ENCODE measurements at places on chromosomes 2 and 18.

GRCh38 chr18:3525870-3526420 is 76.0 kb downstream of the TGIF1 start:
- peak; percentile 12 for DNase-seq

DNA sequence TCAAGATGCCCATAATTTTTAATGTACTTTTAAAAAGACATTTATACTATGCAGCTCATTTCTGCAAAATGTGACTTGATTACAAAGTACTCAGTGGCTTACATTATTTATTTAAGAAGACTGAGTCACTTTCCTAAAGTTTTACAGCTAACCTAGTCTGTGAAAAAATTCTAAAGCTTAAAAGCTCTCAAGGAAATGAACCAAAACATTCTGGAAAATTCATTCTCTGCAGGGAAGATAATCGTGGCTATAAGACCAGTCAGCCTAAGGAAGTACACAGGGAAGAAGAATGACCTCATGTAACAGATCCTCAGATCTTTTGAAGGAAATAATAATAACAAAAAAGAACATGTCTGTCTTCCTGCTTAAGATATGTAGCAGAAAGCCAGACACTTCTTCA is 232.1 kb upstream of the STK17B start:
- DNase-seq, result no peak

DNA sequence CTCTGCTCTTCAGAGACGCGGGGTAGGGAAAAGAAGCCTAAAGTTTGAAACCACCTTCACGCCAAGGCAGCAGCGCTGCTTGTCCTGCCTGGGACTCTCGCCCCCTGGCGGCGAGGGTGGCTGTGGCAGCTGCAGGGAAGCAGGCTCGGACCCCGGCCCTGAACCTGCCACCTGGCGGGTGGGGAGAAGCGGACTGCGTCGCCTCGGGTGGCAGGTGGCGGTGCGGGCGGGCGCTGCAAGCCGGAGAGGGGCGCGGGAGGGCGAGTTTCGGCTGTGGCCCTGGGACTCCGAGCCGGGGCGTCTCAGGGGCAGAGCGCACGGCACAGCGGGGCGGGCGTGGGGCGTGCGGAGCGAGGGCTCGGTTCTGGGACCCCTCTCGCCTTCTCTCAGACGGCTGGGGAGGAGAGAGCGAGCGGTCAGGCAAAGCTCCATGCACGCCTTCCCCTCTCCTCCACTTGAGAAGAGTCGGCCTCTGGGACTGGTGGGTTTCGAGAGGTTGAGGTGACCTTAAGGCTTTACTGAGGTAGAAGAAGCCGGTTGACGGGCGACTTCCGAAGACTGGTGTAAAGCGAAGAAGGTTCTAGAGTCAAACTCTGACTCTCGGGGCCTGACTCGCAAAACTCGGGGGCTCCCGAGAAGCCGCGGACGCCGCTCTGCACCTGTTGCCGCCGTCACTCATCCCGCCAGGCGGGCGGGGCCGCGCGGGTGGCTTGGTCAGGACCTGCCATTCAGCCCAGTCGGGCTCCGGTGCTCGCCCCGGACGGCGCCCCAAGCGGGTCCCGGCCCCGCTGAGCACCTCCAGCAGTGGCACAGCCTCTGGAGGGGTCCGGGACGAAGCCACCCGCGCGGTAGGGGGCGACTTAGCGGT is 1.1 kb upstream of the BOLL start:
- peak; percentile 64 for DNase-seq

DNA sequence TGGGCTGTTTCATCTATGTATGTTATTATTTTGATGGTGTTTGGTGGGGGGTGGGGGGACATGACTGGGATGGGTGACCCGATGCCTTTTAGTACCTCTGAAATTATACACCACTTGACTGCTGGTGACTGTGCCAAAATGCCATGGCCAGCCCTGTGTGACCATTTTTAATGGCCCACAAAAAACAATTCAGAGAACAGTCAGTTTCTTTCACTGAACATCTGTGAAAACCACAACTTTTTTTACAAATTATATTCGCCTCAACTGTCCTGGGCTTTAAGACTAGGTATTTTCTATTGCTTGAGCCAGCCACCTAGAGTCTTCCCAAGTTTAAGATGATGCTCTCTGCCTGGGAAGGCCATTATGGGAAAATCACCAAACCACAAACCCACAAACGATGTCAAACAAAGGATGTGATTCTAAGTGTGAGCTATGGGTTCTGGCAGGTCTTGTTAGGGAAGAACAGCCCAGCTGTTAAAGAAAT is 33.9 kb downstream of the FN1 start:
- no peak for DNase-seq

GRCh38 chr18:56445422-56445821 is 193.0 kb downstream of the TXNL1 start:
- no peak for DNase-seq
